ENCODE measurements at places on chromosomes 11 and 22. TPM values are rescaled to one million over a fixed set of nuclear protein-coding genes. Genes with fewer than 3 reads are reported as not detected.
A peak's percentile ranks its signal among the peaks of the same experiment; 100 is the strongest.

The MUC5B gene
- not detected for total RNA-seq

The ZBTB3 gene
- total RNA-seq, result 14.4 TPM

The MICALL1 gene
- total RNA-seq, result 17.2 TPM

The PNPLA5 gene
- under 0.01 TPM for total RNA-seq

The EML3 gene
- 17.5 TPM for total RNA-seq

The SDHAF2 gene
- 34.4 TPM for total RNA-seq

- no peak overlapping the region for H3K4me3 ChIP-seq
- H3K27me3 ChIP-seq, result no peaks in the 10 kb centered on the region
- no peaks in the 10 kb centered on the region for H3K36me3 ChIP-seq
- no peaks in the 10 kb centered on the region for H3K4me1 ChIP-seq
- no peak for DNase-seq
These were observed 117.5 kb upstream of the TOP3B start for GRCh38 chr22:22099833-22100812.

- no peak for DNase-seq
- H3K36me3 ChIP-seq, result no peaks in the 10 kb centered on the region
- H3K4me3 ChIP-seq, result peak overlapping the region; percentile 1
- peaks cover 3% of the 10 kb centered on the region for H3K4me1 ChIP-seq
- no peaks in the 10 kb centered on the region for H3K27me3 ChIP-seq
These were observed 53.8 kb downstream of the SIK3 start for GRCh38 chr11:117044287-117045035.

- no peak for DNase-seq
- no peak overlapping the region for H3K27ac ChIP-seq
- H3K4me3 ChIP-seq, result peak overlapping the region; percentile 42
- H3K27me3 ChIP-seq, result no peaks in the 10 kb centered on the region
These were observed 628 bp downstream of the LRP4 start for GRCh38 chr11:46917762-46918082.

DNA sequence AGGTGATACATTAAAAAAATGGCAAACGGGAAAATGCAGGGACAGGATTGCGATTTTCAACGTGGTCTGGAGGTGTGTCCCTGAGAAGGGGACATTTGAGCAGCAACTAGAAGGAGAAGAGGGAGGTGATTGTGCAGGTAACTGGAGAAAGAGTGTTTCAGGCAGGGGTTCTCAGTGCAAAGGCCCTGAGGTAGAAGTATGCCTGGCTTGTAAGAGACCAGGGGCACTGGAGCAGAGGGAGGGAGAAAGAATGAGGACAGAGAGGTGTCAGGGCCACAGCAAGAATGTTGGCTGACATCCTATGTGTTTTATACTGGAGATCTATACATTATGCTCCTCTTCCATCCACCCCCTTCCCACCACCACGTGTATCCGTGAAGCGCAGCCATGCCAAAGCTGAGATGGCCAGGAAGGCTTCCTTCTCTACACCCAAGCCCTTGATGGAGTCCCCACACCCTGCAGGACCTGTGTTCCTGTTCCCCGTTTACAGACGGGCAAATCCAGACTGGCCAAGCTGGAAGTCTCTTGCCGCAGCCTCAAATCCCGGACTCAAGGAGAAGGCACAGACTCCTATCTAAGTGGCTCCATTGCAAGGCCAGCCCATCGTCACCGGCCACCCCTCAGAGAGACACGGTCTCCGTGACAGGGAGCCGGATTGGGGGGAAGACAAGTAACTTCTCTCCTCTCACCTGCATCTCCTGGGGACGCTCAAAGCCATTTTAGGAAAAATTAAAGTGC, 416.1 kb downstream of the MN1 start:
- no peak for DNase-seq
- H3K27ac ChIP-seq, result no peak overlapping the region
- H3K4me1 ChIP-seq, result no peaks in the 10 kb centered on the region
- no peak overlapping the region for H3K4me3 ChIP-seq
- H3K36me3 ChIP-seq, result no peaks in the 10 kb centered on the region

DNA sequence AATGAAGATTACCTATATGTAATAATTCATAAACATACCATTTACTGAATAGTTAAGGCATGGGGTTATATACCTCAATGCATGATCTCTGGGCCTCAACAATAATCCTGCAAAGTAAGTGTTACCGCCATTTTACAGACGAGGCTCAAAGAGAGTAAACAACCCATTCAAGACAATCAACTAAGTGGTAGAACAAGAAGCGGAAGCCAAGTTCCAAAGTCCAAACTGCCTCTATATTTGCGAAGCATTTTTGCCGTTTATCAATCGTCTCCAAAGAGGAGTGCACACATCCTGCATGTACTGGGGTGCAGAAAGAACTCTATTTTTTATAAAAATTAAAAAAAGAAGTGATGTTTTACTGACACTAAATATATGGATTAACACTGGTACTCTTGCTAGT, 27.5 kb upstream of the P4HA3 start:
- no peaks in the 10 kb centered on the region for H3K27me3 ChIP-seq
- no peak for DNase-seq
- H3K36me3 ChIP-seq, result no peaks in the 10 kb centered on the region
- no peak overlapping the region for H3K27ac ChIP-seq
- H3K4me3 ChIP-seq, result no peak overlapping the region
- H3K4me1 ChIP-seq, result no peaks in the 10 kb centered on the region

GRCh38 chr22:27198518-27199035, 541.2 kb downstream of the MIAT start:
- DNase-seq, result no peak
- peaks cover 7% of the 10 kb centered on the region for H3K4me1 ChIP-seq
- H3K27me3 ChIP-seq, result peaks cover 12% of the 10 kb centered on the region
- H3K27ac ChIP-seq, result no peak overlapping the region
- no peaks in the 10 kb centered on the region for H3K36me3 ChIP-seq
- H3K4me3 ChIP-seq, result no peak overlapping the region

- H3K36me3 ChIP-seq, result peaks cover 5% of the 10 kb centered on the region
- no peak overlapping the region for H3K4me3 ChIP-seq
- H3K27ac ChIP-seq, result no peak overlapping the region
- H3K4me1 ChIP-seq, result no peaks in the 10 kb centered on the region
- H3K27me3 ChIP-seq, result no peaks in the 10 kb centered on the region
- DNase-seq, result no peak
These were observed 66.2 kb upstream of the GAL start for GRCh38 chr11:68617925-68618809.

DNA sequence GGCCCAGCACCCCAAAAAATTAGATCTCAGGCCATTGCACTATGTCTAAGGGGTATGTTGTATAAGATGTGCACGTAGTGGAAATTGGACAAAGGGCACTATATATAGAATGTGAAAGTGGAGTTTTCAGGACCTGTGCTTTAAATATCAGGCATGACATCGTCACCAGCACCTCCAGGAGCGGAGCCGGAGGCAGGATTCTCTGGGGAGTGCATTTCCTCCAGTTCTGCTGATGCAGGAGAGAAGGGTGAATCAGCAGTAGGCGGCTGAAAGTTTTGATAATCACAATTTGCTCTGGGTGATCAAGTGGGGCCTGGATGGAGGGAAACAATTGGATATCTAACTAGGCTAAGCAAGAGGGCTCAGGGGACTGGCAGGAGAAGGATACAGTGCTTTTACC, 69.1 kb upstream of the NTM start:
- no peak overlapping the region for H3K4me3 ChIP-seq
- no peaks in the 10 kb centered on the region for H3K4me1 ChIP-seq
- no peaks in the 10 kb centered on the region for H3K36me3 ChIP-seq

GRCh38 chr22:24086310-24086709, 75.2 kb downstream of the CABIN1 start:
- no peak overlapping the region for H3K27ac ChIP-seq
- H3K4me3 ChIP-seq, result no peak overlapping the region
- no peaks in the 10 kb centered on the region for H3K27me3 ChIP-seq
- H3K4me1 ChIP-seq, result no peaks in the 10 kb centered on the region
- no peak for DNase-seq

DNA sequence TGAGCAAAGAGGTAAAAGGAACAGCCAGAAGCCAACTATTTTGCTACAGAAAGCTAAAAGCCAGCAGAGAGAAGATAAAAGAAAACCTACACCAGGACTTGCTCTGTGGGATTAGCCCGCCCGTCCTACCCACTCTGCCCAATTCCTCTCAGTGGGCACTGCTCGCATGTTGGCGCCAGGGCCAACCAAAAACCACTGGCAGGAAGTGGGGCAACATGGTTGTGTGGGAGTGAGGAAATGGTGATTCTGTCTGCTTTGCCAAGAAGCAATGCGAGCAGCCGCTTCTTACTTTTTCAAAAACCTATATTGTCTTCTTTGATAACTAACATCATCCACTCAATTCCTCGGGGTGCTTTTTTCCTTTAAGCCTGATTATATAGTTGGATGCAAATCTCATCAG, 14.2 kb upstream of the APOA1 start:
- no peak overlapping the region for H3K4me3 ChIP-seq
- DNase-seq, result peak; percentile 26
- peaks cover 20% of the 10 kb centered on the region for H3K4me1 ChIP-seq
- no peaks in the 10 kb centered on the region for H3K27me3 ChIP-seq

GRCh38 chr11:111514216-111515031, at the start of gene HOATZ:
TSS of gene HOATZ (plus strand) at chr11:111514778. CDS start at chr11:111514785, 7 bp downstream.
- H3K4me3 ChIP-seq, result no peak within 1 kb of the TSS
- no peaks in the 10 kb centered on the region for H3K4me1 ChIP-seq
- peak; percentile 30 for DNase-seq
- no peak within 1 kb of the TSS for H3K27ac ChIP-seq
- H3K27me3 ChIP-seq, result no peaks in the 10 kb centered on the region

DNA sequence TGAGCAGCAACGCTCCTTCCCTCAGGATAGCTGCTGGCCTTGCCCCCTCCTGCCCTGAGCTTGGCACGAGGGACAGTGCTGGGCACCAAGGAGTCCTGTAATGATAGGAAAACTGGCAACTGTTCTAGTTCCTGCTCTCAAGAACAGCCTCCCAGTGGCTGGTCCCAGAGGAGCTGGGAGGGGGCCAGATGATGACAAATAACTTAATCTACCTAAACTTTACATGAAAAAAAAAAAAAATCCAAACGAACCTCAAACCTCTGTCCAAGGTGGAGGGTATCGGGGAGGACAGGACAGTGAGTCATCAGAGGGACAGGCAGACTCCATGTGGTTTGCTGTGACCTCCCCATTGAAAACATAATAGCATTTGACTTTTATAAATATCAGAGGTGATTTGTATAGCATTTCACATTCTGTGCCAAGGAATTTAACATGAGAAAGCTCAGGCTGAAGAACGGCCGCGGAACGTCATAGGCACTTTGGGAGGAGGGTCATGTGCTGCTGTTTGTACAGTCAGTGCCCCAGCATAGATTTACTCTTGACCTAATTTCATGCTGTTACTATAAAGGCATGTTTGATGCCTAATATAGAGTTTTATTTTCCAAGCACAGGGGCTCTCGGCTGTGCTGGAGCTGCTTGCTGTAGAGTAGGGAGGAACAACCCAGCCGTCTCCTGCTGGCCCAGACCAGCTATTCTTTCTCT, 98.2 kb upstream of the NNMT start:
- no peaks in the 10 kb centered on the region for H3K27me3 ChIP-seq
- peak; percentile 77 for DNase-seq
- H3K27ac ChIP-seq, result no peak overlapping the region
- peaks cover 3% of the 10 kb centered on the region for H3K4me1 ChIP-seq
- H3K36me3 ChIP-seq, result no peaks in the 10 kb centered on the region
- H3K4me3 ChIP-seq, result no peak overlapping the region

DNA sequence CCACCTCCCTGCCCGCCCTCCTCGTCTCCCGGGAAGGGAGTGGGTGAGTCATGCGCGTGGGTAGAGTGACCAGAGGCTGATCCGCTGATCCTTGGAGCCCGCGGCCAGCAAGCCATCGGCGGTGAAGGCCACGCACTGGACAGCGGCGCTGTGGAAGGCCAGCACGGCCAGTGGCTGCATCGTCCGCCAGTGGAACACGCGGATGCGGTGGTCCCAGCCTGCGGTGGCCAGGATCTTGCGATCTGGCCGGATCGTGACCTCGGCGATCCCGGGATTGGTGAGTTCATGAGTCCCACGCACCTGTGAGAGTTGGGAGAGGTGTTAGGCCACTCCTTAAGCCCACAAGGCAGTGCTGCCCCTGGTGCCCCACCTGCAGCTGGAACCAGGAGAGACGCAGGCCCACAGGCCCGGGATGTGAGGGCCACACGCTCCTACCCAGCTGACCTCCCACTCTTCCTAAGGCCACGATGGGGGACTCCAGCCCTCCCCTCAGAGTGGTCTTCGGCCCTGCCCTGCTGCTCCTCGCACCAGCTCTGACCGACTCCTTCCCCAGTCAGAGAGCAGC, 28.2 kb downstream of the TBX1 start:
- H3K4me3 ChIP-seq, result no peak overlapping the region
- no peak for DNase-seq
- H3K27ac ChIP-seq, result no peak overlapping the region
- H3K36me3 ChIP-seq, result no peaks in the 10 kb centered on the region
- H3K27me3 ChIP-seq, result no peaks in the 10 kb centered on the region
- no peaks in the 10 kb centered on the region for H3K4me1 ChIP-seq

DNA sequence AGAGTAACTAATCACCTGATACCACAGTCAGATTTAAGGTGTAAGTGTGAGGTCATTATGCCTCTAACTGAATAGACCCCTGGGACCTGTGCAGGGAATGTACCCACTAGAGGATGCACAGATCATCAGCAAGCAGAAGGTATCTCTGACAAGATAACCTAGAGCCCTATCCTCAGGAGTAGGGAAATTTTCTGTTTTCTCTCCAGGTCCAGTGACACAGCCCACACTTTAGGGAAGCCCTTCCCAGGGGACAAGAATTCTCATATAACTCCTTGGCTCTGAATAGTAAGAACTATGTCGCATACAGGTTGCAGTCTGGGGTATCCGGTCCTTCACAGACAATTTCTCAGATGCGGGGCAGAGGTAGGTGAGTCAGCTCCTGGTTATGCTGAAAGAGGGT, at the start of gene OR52E5:
Gene OR52E5, plus strand, starts transcription at position 301 of the 400 bp plus-strand sequence. CDS start 7,569 bp downstream, outside the sequence.
- H3K36me3 ChIP-seq, result no peaks in the 10 kb centered on the region
- H3K27ac ChIP-seq, result no peak within 1 kb of the TSS
- no peak within 1 kb of the TSS for H3K4me3 ChIP-seq
- no peaks in the 10 kb centered on the region for H3K27me3 ChIP-seq

- no peaks in the 10 kb centered on the region for H3K27me3 ChIP-seq
- no peaks in the 10 kb centered on the region for H3K4me1 ChIP-seq
- no peak overlapping the region for H3K27ac ChIP-seq
These were observed 5.4 kb upstream of the TMEM86A start for GRCh38 chr11:18692941-18693760.

- no peaks in the 10 kb centered on the region for H3K36me3 ChIP-seq
- H3K27ac ChIP-seq, result no peak overlapping the region
- no peak overlapping the region for H3K4me3 ChIP-seq
- peaks cover 29% of the 10 kb centered on the region for H3K27me3 ChIP-seq
- no peak for DNase-seq
These were observed 4.0 kb downstream of the FXYD6 start for GRCh38 chr11:117872420-117872961.

- H3K27me3 ChIP-seq, result no peaks in the 10 kb centered on the region
- H3K4me1 ChIP-seq, result no peaks in the 10 kb centered on the region
- H3K27ac ChIP-seq, result no peak overlapping the region
- no peaks in the 10 kb centered on the region for H3K36me3 ChIP-seq
- no peak overlapping the region for H3K4me3 ChIP-seq
These were observed 2.3 kb upstream of the XKR3 start for GRCh38 chr22:16827506-16827905.
